ENCODE measurements at places on chromosomes 16 and 17. TPM values are rescaled to one million over a fixed set of nuclear protein-coding genes. Genes with fewer than 3 reads are reported as not detected.

DNA sequence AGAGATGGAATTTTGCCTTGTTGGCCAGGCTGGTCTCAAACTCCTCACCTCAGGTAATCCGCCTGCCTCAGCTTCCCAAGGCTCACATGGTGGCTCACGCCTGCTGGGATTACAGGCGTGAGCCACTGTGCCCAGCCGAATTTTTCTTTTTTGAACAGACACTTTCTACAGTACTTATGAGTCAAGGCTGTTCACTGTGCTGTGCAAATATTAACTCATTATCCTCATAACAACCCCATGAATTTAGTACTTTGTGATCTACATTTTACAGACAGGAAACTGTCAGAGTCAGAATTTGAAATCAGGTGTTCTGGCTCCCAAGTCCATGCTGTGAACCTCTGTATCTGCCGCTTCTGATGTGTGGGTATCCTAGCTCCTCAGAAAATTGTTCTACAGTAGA, 25.7 kb upstream of the RASL10B start:
- peaks cover 48% of the 10 kb centered on the region for H3K4me1 ChIP-seq
- no peak overlapping the region for H3K27ac ChIP-seq
- H3K4me3 ChIP-seq, result no peak overlapping the region
- H3K36me3 ChIP-seq, result peaks cover 32% of the 10 kb centered on the region
- no peak for DNase-seq

DNA sequence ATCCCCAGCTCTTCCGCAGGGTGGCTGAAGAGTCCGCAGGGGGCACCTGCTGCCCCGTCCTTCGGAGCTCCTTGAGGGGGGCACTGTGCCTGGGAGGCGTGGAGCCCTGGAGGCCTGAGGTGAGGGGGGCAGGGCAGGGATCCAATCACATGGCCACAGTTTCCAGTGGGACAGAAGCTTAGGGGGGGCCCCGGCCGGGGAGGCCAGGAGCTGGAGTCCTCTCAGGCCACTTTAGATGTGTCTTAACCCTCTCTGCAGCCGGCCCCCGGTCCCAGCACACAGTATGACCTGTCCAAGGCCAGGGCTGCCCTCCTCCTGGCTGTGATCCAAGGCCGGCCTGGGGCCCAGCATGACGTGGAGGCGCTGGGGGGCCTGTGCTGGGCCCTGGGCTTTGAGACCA, 10.8 kb downstream of the ZNF213 start:
- no peak overlapping the region for H3K4me3 ChIP-seq
- no peaks in the 10 kb centered on the region for H3K27me3 ChIP-seq
- DNase-seq, result no peak
- H3K4me1 ChIP-seq, result peaks cover 6% of the 10 kb centered on the region
- H3K36me3 ChIP-seq, result peaks cover 8% of the 10 kb centered on the region
- no peak overlapping the region for H3K27ac ChIP-seq

GRCh38 chr17:43784628-43785101, 4.4 kb downstream of the CFAP97D1 start:
- H3K36me3 ChIP-seq, result no peaks in the 10 kb centered on the region
- no peak for DNase-seq
- no peak overlapping the region for H3K27ac ChIP-seq
- H3K4me3 ChIP-seq, result no peak overlapping the region

Gene CFAP52
- total RNA-seq, result not detected

DNA sequence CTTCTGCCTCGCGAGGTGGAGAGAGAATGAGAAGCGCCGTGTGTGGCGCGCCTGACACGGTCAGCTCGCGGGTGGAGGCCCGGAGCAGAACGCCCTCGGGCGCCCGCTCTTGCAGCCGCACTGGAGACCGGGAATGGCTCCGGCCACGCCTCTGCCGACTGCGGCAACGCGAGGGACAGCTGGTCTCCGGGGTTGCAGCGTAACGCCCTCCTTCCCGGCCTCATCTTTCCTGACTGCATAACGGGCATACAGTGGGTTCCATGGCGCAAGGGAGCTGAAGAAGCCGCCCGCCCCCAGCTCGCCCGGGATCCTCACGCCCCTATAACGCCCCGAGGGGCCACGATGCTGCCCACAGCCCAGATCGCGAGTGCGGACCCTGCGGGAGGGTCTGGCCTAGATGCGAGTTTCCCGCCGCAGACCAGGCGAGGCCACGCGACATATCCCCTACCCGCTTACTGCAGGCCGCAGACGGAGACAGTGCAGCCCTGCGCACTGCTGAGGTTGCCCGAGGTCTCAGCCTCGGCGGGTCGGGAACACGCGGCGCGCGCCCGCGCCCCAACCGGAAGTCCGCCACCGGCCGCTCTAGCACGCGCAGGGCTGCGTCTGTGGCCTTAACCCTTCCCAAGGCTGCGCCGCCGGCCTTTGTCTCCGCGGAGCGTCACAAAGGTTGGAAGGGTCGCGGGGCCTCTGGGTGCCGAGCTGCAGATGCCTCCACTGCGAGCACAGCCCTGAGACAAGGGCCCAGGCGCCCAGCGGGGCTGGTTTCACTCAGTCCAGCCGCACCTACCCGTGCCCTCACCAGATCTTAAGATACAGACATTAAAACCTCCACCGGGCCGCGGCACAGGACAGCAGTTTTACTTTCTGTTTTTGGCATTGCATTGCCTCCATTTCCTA, 18.8 kb downstream of the BCL7C start:
- peaks cover 24% of the 10 kb centered on the region for H3K4me1 ChIP-seq
- H3K27ac ChIP-seq, result peak overlapping the region; percentile 93
- no peaks in the 10 kb centered on the region for H3K27me3 ChIP-seq
- H3K4me3 ChIP-seq, result peak overlapping the region; percentile 87

DNA sequence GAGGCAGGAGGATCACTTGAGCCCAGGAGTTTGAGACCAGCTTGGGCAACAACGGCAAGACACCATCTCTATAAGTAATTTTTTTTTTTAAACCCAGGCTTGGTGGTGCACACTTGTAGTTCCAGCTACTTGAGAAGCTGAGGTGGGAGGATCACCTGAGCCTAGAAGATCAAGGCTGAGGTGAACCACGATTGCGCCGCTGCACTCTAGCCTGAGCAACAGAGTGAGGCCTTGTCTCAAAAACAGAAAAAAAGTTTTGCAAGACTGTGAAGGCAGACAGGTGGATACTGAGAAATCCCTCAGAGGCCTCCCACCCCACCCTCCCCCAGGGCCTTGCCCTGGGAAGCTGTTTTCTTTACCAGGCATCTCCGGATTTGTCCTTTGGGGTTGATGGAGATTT, 125.4 kb downstream of the MGAT5B start:
- H3K4me3 ChIP-seq, result no peak overlapping the region
- H3K27me3 ChIP-seq, result no peaks in the 10 kb centered on the region
- H3K27ac ChIP-seq, result no peak overlapping the region
- no peak for DNase-seq
- H3K4me1 ChIP-seq, result peaks cover 38% of the 10 kb centered on the region

Gene OR1F1
- total RNA-seq, result not detected

Gene CLDN6
- not detected for total RNA-seq

DNA sequence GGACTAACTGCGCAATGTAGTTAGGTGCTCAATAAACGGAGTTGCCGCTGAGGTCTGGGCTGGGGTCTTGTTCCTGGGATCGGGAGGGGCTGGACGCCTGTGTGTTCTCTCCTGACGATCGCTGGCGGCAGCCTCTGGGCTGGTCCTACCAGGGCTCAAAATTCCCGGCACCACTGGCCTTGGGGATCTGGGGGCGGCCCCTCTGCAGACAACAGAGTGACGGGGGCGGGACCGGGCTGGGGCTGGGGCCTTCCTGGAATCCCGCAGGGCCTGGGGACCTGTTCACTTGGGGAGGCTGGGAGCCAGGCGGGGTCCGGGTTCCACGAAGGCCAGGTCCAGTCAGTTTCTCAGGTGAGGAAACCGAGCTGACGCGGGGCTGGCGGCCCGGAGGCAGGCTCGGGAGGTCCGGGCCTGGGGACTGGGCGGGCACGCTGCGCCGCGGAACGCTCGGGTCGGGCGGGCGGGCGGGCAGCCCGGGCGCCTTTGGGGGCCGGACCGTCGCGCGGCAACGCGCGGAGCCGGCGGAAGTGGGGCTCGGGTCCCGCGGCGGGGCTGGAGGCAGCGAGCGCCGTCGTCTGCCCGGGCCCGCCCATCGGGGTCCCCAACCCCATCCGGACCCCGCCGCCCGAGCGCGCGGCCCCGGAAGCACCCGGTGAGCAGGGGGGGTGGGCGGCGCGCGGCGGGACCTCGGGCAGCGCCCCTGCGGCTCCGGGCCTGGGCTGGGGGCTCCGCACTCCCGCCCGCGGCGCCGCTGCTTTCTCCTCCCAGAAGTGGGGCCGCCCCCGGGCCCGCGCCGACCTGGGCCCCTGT, at the start of gene PIGQ:
Gene PIGQ (plus strand): TSS at position 524 of the 810 bp plus-strand sequence. CDS start 4,107 bp downstream, outside the sequence.
- H3K27ac ChIP-seq, result peak within 1 kb of the TSS; percentile 92
- peak; percentile 79 for DNase-seq
- H3K4me3 ChIP-seq, result peak within 1 kb of the TSS; percentile 79
- H3K27me3 ChIP-seq, result no peaks in the 10 kb centered on the region

Gene CCL7
- not detected for total RNA-seq

Gene ADORA2B
- 2.2 TPM for total RNA-seq

- peak within 1 kb of the TSS; percentile 64 for H3K4me3 ChIP-seq
- H3K27ac ChIP-seq, result peak within 1 kb of the TSS; percentile 43
These were observed at the start of gene ZDHHC1 for GRCh38 chr16:67415872-67416793. Gene ZDHHC1, minus strand, starts transcription at chr16:67416477. Its CDS starts 8,702 bp downstream, at chr16:67407775.

- no peaks in the 10 kb centered on the region for H3K36me3 ChIP-seq
- no peak overlapping the region for H3K4me3 ChIP-seq
- DNase-seq, result no peak
- no peaks in the 10 kb centered on the region for H3K27me3 ChIP-seq
- no peaks in the 10 kb centered on the region for H3K4me1 ChIP-seq
- H3K27ac ChIP-seq, result no peak overlapping the region
These were observed 55.7 kb downstream of the TOX3 start for GRCh38 chr16:52491216-52491615.

Gene IQCK
- total RNA-seq, result 3.5 TPM

Gene GJD3
- total RNA-seq, result not detected

Gene VMO1
- total RNA-seq, result 0.30 TPM

- no peak overlapping the region for H3K27ac ChIP-seq
- peaks cover 10% of the 10 kb centered on the region for H3K36me3 ChIP-seq
- H3K4me3 ChIP-seq, result no peak overlapping the region
- peaks cover 3% of the 10 kb centered on the region for H3K4me1 ChIP-seq
These were observed 195.4 kb downstream of the KATNIP start for GRCh38 chr16:27745348-27745747.

DNA sequence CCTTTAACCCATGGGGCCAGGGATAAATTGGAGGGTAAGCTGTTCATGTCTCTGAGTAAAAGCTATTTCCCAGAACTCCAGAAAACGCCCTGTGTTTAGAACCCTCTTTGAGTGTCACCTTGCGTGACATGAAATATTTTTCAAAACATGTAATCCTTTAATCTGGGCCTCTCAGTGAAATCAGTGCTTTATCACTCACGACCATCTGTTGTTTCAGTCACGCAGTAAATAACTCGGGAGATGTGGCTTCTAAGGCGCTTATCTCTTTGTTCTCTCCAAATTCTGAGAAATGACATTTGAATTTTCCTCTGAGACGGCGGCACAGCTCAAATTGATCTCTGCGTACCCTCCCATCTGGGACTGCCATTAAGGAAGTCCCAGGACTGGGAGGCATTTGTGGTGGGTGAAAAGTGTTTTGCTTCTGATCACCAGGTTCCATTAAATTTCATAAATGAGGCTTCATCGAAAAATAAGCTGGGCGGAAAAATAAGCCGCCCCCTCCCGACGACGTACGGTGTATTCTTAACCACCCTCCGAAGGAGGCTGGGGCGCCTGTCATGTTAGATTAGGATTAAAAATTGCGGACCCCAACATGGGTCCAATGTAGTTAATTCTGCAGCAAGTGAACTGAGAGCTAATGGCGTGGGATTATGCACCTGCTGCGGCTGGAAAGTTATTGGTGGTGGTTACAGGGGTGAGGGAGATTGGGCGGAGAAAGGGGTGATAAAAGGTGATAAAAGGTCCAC, 12.7 kb downstream of the WFDC1 start:
- peaks cover 6% of the 10 kb centered on the region for H3K27me3 ChIP-seq
- H3K4me1 ChIP-seq, result no peaks in the 10 kb centered on the region
- H3K4me3 ChIP-seq, result no peak overlapping the region
- no peak for DNase-seq
- H3K27ac ChIP-seq, result no peak overlapping the region
- no peaks in the 10 kb centered on the region for H3K36me3 ChIP-seq

Gene PRAC1
- not detected for total RNA-seq

GRCh38 chr16:55133654-55134053, 190.3 kb upstream of the IRX6 start:
- peaks cover 2% of the 10 kb centered on the region for H3K27me3 ChIP-seq
- no peak overlapping the region for H3K4me3 ChIP-seq
- no peaks in the 10 kb centered on the region for H3K4me1 ChIP-seq
- no peak overlapping the region for H3K27ac ChIP-seq

GRCh38 chr16:73057291-73058210, 9.6 kb upstream of the ZFHX3 start:
- H3K27ac ChIP-seq, result no peak overlapping the region
- DNase-seq, result no peak
- H3K4me3 ChIP-seq, result peak overlapping the region; percentile 75

DNA sequence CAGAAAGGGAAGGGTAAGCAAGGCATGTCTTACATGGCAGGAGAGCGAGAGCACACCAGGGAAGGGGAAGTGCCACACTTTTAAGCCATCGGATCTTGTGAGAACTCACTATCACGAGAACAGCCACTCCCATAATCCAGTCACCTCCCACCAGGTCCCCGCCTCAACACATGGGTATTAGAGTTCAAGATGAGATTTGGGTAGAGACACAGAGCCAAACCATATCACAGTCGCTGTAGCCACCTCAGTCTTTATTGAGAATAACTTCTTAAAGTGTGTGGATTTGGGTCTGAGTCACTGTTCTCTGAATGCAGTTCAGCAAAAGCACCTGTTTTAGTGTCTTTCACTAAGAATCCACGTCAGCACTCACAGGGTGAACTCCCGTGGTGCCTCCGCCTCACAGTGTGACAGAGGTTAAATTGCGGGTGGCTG, 195.2 kb upstream of the CHMP6 start:
- no peak overlapping the region for H3K4me3 ChIP-seq
- H3K27ac ChIP-seq, result peak overlapping the region; percentile 15
- peaks cover 43% of the 10 kb centered on the region for H3K4me1 ChIP-seq
- H3K27me3 ChIP-seq, result no peaks in the 10 kb centered on the region
- H3K36me3 ChIP-seq, result peaks cover 50% of the 10 kb centered on the region

DNA sequence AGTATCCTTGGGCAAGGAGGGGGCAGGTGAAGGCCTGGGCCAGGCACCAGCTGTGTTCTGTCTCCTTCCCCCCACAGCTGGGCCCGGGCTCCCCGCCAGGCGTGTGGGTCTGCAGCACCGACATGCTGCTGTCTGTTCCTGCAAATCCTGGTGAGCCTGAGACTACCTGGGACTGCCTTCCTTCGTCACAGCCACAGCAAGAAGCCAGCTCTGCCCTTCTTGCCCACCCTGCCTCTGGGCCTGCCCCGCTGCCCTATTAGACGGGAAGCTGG, 12.3 kb downstream of the FCSK start:
- H3K4me1 ChIP-seq, result no peaks in the 10 kb centered on the region
- no peak overlapping the region for H3K4me3 ChIP-seq
- peaks cover 4% of the 10 kb centered on the region for H3K36me3 ChIP-seq

DNA sequence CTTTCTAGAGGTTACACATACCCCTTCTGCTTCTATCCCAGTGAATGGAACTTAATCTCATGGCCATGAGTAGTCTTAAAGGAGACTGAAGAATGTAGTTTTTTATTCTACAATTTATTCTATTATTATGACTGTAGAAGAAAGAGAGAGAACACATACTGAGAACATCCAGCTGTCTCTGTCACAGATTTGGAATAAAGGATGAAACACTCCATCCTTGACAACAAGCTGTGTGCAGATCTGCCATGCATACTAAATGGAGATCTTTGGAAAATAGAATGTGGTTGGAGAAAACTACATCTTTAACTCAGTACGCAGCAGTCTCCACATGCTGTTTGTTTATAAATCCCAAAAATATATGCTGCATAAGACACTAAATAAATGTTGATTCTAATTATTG, 54.1 kb upstream of the NUDT7 start:
- H3K36me3 ChIP-seq, result no peaks in the 10 kb centered on the region
- no peak overlapping the region for H3K4me3 ChIP-seq
- H3K27ac ChIP-seq, result no peak overlapping the region
- H3K27me3 ChIP-seq, result peaks cover 18% of the 10 kb centered on the region
- no peak for DNase-seq

Gene KCNG4
- total RNA-seq, result not detected
